Left lobe of liver (tissue), 2 donors: ENCODE measurements at places on chromosomes 7 and 10.

DNA sequence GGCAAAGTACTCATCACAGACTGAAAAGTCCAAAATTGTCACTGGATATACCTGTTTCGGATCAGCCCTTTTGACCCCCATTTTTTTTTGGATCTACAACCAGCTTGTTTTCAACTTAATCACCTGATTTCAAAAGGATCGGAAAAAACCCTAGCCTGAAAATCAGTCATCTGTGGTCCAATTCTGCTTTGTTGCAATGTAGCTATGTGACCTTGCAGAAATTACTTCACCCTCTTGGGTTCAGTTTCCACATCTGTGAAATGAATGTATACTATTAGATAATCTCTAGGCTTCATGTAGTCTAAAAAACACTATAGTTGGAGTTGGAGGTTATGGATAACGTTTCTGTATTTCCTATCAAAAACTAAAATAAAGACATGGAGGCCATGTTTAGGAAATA is 37.1 kb downstream of the STEAP4 start:
- DNase-seq: no peak

DNA sequence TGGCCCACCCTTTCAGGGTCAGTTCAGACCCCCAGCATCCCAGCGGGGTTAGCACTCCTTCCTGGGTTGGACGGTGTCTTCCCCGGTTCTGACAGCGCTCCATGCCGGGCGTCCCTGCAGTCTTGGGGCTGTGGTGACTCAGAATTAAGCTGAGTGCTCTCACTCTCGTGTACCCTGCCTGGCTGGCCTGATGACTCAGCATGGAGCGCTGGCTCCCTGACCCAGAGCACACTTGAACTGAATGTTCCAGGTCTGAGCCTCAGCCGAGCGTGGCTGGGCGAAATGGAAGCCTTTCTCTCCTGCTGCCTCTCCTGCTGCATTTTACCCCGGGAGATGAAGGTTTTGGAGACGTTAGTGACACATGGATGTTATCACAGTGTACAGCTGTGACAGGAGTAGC is 7.1 kb downstream of the BAG3 start:
- DNase-seq: peak; percentile 84

- DNase-seq: no peak
Observed at GRCh38 chr10:4771554-4772201, 54.3 kb upstream of the AKR1E2 start.

DNA sequence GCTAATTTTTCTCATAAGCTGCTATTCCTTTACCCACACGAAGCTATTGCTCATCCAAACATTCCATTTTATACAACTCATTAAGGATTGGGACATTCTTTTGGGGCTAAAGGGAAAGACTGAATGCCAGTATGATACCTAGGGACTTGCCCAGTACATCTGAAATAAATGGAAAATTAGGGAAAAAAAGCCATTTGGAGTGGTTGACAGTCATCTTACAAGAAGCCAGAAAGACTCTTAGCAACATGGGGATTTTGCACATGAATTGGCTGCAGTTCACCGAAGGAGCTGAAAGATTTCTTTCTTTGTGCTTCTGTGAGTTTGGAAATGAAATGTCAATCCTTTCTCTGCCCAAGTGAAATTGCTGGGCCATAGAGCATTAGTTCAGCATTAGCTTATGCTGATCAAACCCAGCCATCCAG is 43.3 kb upstream of the MTURN start:
- DNase-seq: no peak

- DNase-seq: no peak
Observed at GRCh38 chr7:146982482-146982881, 865.9 kb downstream of the CNTNAP2 start.
